ENCODE measurements at places on chromosomes 6 and 20.

GRCh38 chr6:7271205-7271534 lies 41.8 kb downstream of the SSR1 start:
- DNase-seq, result no peak

DNA sequence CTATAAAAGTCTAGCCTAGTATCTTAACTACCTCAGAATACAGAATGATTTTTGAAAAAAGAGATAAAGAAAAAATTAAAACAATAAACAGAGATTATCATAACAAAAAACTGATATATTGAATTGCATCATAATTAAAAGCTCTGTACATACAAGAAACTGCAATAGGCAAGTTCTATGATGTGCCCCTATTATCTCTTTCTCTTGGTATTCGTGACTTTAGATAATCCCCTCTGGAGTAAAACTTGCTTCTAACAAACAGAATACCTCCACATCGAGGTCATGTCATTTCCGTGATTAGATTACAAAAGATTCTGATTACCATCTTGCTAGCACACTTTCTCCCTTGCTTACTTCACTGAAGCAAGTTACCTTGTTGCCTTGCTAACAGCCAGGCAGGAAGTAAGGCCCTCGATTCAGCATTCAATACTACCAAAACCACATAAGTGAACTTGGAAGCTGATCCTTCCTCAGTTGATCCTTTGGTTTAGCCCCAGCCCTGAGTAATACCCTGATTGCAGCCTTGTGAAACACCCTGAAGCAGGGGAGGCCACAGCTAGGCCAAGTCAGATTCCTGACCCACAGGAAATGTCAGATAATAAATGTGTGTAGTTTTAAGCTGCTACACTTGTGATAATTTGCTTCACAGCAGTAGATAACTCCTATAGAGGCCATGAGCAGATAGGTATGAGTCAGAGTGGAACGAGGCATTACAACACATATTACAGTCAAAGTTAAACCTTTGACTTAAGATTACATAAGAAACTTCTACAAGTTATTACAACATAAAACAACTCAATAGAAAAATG lies 53.7 kb upstream of the TMX4 start:
- no peak for DNase-seq

- no peak for DNase-seq
Observed at GRCh38 chr6:140909156-140909555, 1223.6 kb upstream of the GJE1 start.

DNA sequence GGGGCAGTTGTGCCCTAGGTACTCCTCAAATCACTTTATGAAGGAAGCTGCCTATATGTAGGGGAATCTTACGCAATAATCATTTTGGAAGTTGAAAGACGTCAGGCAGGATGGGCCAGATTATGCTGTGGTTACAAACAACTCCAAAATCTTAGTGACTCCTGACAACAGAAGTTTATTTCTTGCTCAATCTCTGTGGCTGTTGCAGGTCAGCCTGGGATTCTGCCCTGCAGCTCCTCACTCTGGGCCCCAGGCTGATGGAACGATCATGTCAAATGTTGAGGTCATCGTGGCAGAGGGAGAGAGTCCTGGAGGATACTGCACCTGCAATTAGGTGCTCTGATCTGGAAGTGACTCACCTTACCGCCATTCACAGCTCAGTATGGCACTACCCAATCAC lies 88.4 kb downstream of the ZDHHC14 start:
- no peak for DNase-seq

- DNase-seq, result no peak
Observed at GRCh38 chr6:53937461-53937860, 142.7 kb downstream of the LRRC1 start.

GRCh38 chr6:80733641-80734040 lies 627.2 kb downstream of the BCKDHB start:
- DNase-seq, result no peak

GRCh38 chr20:39886650-39887190 lies 802.3 kb downstream of the MAFB start:
- DNase-seq, result no peak

GRCh38 chr20:50304501-50304856 lies 113.8 kb downstream of the CEBPB start:
- no peak for DNase-seq

DNA sequence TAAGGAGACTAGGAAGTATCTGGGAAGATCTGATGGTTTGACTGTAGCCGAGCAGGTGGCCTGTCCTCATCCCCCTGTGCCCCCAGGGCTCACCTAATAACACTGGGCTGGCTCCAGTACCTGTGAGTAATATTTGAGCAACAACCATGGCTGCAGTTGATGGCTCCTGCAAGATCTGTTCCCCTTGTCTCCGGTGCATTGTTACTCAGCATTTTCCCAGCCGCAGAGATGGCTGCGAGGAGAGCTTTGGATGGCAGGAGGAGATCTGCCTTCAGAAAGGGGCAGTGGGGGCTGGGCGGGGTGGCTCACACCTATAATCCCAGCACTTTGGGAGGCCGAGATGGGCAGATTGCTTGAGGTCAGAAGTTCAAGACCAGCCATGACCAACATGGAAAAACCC lies 39.3 kb downstream of the PTK7 start:
- no peak for DNase-seq

DNA sequence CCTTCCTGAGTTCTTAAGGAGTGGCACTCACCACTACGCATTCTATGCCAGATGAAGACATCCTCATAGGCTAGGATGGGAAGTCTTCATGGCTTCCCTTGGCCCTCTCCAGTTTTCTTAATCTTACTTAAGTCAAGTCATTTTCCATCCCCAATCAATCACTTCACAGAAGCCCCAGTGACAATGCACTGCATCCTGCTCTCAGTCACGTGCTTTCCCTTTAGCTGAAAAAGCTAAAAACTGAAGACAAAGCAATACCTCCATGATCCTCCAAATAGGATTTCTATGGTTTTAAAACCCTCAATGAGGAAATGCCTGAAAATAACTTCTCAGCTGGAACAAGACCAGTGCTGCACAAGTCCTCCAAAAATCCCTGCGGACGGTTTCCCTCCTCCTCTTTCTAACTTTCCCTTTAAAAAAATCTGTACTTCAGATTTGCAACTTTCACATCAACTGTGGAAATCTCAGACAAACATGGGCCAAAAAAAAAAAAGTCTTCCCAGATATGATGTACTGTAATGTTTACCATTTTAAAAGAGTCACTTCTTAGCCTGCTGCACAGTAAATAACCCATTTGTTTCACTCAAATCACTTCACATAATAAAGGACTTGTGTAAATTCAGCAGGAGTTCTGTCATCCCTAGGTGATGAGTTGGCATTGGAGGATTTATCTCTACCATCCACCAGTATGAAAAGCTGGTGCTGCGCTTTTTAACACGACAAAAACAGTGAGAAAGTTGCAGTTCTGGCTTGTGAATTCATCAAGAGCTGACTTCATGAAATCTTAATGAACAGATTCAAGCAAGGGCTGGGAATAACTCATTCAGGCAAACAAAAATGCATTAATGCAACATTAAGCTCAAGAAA lies 590.0 kb upstream of the NOX3 start:
- no peak for DNase-seq

- DNase-seq, result no peak
Observed at GRCh38 chr6:155493694-155494143, 38.1 kb upstream of the NOX3 start.

DNA sequence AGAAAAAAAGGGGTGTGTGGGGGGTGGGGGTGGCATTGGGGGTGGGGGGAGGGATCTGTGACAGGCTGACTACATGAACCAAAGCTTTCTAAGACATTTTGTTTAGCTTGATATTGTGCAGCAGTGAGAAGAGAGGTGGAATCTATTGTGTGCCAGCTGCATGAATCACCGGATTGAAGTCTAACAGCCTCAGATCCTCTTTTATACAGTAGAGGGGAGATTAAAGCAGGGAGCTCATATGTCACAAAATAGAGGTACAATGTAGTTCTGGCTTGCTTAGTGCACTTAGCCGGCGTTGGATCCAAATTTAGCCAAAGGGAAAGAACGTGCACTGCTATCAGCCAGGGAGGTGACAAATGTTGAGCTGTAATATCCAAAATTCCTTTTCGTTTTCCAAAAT lies 404.2 kb upstream of the CITED2 start:
- DNase-seq, result no peak

GRCh38 chr6:130379223-130379622 lies 13.4 kb downstream of the TMEM200A start:
- no peak for DNase-seq

DNA sequence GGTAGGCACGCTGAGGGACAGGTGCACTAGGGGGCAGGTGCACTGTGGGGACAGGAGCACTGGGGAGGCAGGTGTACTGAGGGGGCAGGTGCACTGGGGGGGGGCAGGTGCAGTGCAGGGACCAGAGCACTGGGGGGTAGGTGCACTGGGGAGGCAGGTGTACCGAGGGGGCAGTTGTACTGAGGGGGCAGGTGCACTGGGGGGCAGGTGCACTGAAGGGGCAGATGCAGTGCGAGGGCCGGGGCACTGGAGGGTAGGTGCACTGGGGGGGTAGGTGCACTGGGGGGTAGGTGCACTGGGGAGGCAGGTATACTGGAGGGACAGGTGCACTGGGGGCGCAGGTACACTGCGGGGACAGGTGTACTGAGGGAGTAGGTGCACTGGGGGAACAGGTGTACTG lies 39.5 kb downstream of the DAAM2 start:
- no peak for DNase-seq

DNA sequence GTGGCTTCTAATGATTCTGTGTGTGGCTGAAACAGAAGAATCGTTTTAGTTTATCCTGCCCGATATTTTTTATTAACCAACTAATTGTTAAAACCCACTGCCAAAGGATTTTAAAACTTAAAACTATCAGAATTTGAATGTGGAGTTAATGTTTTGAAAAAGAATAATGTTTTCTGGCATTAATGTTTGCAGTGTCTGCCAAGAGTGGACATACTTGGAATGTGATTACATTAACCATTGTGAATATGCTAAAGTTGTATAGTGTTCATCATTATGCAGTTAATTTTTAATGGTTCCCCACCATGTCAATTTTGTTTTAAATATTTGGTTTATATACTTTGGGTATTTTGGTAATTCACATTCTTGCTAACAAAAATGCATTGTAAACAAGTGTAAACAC lies 24.4 kb downstream of the DCBLD1 start:
- DNase-seq, result no peak

DNA sequence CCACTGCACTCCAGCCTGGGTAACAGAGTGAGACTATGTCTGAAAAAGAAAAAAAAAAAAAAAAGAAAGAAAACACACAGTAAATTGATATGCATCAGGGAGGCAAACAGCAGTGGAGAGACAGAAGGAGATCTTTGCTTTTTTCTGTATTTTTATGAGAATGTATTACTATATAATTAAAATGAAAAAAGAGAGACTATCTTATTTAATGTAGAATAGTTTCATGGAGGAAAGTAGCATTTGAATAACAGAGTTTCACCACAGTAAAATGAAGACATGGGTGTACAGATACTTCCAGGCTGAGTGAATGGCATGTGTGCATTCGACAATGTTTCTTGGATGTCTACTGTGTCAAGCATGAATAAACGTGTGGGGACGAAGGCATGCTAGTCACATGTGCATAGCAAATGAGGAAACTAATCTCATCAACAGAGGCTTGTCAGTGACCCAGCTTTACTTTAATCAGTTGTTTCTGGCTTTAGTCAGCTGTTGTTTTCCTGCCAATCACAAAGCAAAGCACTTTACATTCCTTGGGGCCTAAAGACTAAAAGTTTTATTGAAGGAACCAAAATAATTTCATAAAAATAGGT lies 55.5 kb upstream of the ARMH2 start:
- DNase-seq, result no peak

DNA sequence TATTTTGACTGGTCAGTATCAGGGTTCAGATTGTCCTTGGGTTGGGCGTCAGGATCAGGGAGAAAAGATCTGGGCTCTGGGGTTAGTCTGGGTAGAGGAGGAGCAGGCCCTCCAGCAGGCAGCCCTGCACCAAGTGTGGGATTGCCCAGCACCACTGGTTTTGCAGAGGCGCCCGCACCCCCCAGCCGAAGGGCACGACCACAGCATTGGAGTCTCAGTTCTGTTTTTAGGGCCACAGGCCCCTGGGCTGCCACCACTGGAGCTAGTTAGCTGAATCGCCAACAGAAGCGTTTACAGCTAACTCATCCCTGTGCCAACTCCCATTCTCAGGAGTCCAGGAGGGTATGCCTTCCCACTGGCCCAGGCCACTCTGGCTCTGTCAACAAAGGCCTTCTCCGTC lies 84.2 kb downstream of the TCP11 start:
- DNase-seq, result no peak

- no peak for DNase-seq
Observed at GRCh38 chr6:161743509-161744178, 469.8 kb upstream of the AGPAT4 start.

DNA sequence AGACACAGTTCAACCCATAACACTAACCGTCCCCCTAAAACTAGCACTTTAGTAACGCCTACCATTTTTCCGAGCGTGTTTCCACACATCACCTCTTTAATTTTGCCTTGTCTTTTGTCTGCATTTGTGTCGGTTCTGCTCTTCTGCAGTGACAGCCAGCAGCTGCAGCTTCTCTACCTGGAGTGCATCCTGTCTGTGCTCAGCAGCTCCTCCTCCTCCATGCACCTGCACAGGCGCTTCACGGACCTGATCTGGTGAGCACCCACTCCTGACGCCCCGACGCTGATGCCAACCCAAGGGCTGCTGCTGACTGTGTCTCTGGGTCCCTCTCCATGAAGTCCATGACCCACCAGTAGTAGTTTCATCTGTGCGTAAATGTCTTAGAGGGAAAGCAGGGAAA lies 35.4 kb upstream of the PBOV1 start:
- no peak for DNase-seq

DNA sequence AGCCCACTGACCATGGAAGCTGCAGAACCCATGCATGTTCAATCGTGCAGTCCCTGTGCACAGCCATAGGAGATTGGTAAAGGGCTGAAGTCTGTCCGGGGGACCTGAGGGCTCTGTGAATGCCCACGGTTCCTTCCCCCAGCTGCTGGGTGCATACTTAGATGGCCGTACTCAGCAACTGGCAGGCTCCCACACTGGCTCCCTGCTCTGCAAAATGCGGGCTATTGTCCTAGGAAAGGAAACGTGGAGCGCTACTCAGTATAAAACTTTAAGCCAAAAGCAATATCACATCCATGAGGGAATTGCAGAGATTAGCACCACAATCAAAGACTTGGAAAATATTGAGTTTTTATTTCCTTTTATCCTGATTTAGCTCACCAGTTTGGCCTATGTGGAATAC lies 202.0 kb downstream of the WDR27 start:
- no peak for DNase-seq

DNA sequence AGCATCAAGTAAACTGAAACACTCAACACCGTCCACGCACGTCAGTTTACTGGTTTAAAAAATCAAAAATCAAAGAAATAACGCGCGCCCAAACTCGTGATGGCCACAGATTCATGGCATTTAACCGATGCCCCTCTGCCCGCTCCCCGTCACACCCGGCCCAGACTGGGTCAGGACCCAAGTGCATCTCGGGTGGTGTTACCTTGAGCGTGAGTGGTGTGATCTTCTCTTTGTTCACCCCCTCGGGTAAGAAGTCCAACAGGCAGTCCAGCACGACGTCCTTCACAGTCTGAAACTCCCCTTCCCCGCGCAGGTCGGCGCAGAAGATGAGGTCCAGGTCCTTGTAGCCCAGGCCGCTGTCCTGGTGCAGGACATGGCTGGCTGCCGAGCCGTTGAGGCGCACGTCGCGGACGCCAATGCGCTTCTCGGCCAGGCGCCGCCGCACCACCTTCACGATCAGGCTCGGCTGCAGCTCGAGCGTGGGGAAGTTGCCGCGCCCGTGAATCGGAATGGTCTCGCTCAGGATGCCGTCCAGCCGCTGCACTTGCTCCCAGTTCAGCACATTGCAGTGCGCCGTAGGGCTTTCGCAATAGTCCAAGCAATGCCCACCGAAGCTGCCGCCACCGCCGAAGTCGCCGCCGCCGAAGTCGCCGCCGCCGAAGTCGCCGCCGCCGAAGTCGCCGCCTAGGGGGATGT lies 945 bp downstream of the TENT5A start:
- no peak for DNase-seq

Data from CD8-positive, alpha-beta T cell (primary cell).